Activated CD8-positive, alpha-beta memory T cell treated with anti-CD3 and anti-CD28 coated beads, Interleukin-2, amount 50 U/mL, for 48 hours (primary cell): ENCODE measurements at places on chromosomes 1 and 21.

GRCh38 chr1:221555689-221556433, 186.0 kb downstream of the DUSP10 start:
- DNase-seq, result no peak

GRCh38 chr1:233064988-233065387, 114.6 kb downstream of the NTPCR start:
- no peak for DNase-seq

DNA sequence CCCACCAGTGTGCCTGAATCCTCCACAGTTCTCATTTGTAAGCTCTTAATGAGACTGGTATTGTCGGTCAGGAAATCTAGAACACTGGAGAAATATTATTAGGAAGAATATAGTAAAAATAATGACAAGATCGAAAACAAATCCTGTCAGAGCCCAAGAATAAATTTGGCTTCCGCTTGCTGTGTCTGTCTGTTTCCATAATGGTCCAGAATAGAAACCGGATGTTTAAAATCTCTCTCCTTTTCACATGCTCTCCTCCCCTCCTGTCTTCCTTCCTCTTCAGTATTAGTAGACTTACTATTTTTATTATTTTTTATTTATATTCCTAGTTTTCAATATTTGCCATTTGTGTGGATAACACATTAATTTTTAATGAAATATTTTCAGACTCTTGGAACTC, 187.7 kb downstream of the SDCCAG8 start:
- DNase-seq, result no peak

- DNase-seq, result no peak
These were observed 13.8 kb upstream of the FNBP1L start for GRCh38 chr1:93434088-93434487.

DNA sequence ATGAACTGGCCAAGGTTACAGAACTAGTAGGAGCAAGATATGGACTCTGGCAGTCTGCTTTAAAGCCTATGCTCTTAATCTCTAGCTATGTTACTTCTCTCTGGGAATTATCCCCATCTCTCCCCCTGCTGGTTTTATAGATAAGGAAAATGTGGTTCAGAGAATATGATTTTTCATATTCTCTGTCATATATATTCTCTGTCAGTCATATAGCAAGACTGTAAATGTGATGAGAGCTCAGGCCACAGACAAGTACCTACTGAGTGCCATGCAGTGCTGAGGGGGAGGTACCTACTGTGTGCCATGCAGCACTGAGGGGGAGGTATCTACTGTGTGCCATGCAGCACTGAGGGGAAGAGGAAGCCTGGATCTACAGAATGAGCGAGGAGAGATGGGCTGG, 220.3 kb upstream of the FGGY start:
- DNase-seq, result no peak

DNA sequence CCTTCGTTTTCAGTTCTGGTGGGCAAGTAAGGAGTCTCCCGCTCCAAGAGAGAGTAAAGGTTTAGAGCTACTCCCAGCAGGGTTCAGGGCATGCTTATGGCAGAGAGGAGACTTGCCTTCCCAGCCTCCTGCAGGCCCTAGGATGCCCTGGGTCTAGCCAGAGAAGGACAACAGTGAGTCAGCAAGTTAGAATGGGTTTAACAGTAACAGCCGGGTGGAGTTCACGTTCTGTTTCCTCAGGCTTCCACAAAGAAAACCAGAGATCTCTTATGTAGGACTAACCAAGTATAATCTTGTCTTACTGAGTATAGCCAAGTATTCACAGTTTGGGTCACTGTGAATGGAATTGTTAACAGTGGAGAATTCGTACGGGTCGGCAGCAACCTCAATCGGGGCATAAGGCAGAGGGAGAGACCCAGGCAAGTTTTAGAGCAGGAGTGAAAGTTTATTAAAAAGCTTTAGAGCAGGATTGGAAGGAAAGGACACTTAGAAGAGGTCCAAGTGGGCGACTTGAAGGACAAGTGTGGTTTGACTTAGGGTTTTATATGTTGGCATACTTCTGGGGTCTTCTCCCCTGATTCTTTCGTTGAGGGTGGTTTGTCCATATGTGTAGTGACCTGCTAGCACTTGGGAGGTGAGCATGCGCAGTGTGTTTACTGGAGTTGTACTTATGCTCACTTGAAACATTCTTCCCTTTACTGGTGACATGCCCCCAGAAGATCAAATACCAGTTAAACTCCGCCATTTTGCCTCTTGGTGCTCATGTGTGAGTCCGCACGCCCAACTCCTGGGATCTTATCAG, 4.5 kb downstream of the OVAAL start:
- DNase-seq, result no peak

GRCh38 chr1:85275701-85276214, 674 bp downstream of the BCL10 start:
- no peak for DNase-seq

DNA sequence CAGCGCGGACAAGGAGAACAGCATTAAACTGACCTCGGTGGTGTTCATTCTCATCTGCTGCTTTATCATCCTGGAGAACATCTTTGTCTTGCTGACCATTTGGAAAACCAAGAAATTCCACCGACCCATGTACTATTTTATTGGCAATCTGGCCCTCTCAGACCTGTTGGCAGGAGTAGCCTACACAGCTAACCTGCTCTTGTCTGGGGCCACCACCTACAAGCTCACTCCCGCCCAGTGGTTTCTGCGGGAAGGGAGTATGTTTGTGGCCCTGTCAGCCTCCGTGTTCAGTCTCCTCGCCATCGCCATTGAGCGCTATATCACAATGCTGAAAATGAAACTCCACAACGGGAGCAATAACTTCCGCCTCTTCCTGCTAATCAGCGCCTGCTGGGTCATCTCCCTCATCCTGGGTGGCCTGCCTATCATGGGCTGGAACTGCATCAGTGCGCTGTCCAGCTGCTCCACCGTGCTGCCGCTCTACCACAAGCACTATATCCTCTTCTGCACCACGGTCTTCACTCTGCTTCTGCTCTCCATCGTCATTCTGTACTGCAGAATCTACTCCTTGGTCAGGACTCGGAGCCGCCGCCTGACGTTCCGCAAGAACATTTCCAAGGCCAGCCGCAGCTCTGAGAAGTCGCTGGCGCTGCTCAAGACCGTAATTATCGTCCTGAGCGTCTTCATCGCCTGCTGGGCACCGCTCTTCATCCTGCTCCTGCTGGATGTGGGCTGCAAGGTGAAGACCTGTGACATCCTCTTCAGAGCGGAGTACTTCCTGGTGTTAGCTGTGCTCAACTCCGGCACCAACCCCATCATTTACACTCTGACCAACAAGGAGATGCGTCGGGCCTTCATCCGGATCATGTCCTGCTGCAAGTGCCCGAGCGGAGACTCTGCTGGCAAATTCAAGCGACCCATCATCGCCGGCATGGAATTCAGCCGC, 2.5 kb downstream of the S1PR1 start:
- peak; percentile 81 for DNase-seq

DNA sequence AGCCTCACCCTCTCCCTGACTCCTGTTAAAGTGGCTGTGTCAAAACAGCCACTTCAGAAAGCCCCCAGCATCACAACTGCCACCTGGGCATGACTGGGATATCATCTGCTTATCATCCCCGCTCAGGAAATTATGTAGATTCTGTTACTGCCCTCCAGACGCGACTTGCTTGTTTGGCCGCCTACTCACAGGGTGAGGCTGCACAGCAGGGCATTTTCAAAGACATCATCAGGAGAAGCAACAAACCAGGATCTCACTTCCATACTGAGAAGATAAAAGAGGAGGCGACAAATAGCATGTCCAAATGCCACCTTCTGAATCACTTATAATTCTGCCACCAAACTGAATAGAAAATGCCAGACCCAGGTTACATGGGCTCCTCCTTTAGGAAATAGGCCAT, 94.8 kb downstream of the MIS18A start:
- no peak for DNase-seq

DNA sequence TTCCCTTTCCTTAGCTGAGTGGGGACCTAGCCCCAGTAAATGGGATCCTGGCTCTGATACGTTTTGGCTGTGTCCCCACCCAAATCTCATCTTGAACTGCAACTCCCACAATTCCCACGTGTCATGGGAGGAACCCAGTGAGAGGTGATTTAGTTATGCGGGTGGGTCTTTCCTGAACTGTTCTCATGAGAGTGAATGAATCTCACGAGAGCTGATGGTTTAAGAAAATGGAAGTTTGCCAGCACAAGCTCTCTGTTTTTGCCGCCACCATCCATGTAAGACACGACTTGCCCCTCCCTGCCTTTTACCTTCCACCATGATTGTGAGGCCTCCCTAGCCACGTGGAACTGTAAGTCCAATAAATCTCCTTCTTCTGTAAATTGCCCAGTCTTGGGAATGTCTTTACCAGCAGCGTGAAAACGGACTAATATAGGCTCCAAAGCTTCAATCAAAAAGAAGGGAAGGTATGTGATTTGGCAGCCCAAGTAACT, 29.9 kb upstream of the POU2F1 start:
- no peak for DNase-seq

GRCh38 chr1:41235893-41236292, 6.2 kb downstream of the SCMH1 start:
- no peak for DNase-seq

DNA sequence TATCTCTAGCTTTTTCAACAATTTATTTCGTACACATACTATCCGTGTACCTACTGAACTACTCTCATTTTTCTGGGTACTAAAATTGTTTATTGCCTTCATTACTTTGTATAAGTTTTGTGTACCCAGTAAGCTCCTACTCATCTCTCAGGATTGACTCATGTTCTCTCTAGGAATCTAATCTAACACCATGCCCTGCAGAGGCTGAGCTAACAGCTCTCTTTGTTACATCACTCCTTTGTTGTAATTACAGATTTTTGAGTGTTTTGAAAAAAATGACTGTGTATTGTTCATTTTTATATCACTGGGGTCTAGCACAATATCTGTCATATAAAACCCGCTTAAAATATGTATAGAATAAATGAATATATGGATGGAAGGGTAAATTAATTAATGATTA, 167.1 kb downstream of the ATP6V1G3 start:
- DNase-seq, result no peak

DNA sequence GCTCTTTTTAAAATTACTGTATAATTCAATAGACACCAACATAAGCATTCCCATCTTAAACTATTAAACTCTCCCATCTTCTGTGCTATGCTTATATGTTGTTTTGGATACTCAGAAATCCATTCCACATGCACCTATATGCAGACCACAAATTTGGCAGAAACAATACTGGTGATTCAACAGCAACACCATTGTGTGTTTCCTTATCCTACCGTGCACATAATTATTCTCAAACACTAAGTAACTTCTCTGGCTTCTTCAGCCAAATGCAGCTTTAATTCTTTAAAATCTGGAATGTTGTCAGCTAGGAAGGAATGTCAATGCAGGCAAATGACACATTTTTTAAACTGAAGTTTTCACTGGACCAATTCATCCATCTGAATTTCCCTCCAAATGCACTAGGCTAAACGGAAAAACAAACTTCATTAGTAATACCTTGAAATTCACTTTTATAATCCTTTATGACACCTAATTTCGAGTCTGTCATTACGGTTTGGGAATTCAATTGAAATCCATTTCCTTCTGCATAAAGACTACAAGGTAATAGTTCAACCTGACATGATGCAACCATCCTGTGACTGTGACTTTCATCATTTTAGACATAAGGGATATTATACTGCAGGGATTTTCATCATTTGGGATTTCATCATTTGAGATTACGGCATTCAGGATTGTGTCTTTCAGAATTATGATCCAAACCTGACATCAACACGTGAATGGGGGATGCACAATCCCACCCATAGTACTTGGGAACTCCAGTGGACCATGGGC, 308.5 kb downstream of the LTN1 start:
- DNase-seq, result no peak

DNA sequence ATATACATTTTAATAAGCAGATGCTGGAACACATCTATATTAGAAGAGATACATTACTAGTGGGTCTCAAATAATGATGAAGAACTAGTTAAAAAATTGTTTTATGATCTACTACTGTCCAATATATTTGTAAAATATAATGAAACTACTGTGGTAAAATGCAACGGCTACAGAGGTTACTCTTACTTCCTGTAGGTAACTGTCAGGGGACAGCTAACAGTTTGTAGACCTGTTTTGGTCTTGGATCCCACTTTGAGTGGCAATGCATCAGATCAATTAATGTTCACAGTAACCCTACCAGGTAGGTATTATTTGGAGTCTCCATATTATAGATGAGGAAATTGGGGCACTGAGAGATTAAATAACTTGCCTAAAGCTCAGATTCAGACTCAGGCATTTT, 26.7 kb upstream of the MYSM1 start:
- no peak for DNase-seq

- no peak for DNase-seq
These were observed 25.8 kb upstream of the IL6R start for GRCh38 chr1:154379301-154379700.

- DNase-seq, result no peak
These were observed 154.1 kb downstream of the TPR start for GRCh38 chr1:186220911-186221310.

DNA sequence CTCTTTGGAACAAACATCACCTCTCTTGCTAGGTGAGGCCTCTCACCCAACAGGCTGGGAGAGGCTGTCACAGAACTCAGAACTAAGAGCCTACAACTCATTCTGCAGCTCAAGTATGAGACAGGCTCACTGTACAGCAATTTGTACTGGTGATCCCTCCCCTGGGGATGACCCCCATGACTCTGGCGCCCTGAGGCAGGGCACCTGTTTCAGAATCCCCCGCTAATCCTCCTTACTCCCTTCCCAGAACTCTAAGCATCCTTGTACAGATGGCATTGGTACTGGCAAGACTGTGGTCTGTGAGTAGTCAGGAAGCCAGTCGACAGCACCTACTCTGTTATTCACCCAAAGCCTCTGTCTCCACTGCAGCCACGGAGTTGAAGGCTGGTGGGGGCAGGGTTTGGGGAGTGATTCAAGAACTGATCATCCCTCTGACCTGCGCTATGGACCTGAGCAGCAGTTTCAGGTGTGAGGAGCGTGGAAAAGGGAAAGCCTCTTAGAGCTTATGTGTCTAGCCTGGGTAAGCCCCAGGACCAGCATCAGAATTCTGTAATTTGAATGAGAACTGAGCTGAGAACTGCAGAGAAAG, 655.5 kb downstream of the KIF26B start:
- DNase-seq, result no peak

GRCh38 chr1:246591958-246592357, 25.7 kb downstream of the CNST start:
- no peak for DNase-seq

DNA sequence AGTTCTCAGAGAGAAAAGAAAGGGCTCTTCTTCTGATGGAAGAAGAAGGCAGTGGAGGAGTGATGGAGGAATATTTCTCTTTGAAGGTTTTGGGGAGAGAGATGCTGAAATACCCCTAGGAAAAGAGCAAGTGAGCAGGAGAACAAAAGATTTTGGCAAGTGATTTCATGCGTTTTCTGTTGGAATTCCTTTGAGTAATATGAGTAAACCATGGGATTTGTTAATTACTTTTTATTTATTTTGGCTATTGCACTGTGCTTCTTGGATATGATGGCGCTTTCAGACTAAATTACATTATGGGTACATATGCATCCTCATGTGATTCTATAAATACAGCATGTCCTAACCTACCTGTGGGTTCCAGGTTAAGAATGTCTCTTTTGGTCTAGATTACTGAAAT, 210.1 kb upstream of the PTGFR start:
- DNase-seq, result no peak

- no peak for DNase-seq
These were observed 12.4 kb downstream of the ARPC5 start for GRCh38 chr1:183622884-183623785.
